ENCODE measurements at places on chromosomes 1 and 21.
A peak's percentile ranks its signal among the peaks of the same experiment; 100 is the strongest.

- H3K36me3 ChIP-seq = no peaks in the 10 kb centered on the region
- no peak overlapping the region for H3K27ac ChIP-seq
- no peaks in the 10 kb centered on the region for H3K27me3 ChIP-seq
- no peak for DNase-seq
Observed at GRCh38 chr1:220957233-220957605, 78.0 kb downstream of the HLX start.

DNA sequence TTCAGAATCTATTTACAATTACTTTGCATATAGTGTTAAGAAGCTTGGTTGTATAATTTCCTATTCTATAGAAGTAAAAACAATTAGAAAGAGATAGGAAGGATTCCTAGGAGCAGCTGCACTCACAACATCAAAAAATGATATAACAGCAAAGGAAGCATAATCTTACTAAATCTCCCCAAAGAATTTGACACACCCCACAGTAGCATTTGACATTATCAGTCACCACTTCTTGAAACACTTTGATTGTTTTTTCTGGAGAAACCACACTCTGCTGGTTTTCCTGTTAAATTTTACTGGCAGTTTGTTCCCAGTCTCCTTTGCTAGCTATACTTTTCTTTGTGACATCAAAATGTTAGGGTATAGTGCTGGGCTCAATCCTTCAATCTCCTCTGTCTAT lies 100.8 kb upstream of the KIAA1614 start:
- H3K4me1 ChIP-seq = no peaks in the 10 kb centered on the region
- H3K27ac ChIP-seq = no peak overlapping the region
- H3K36me3 ChIP-seq = peaks cover 47% of the 10 kb centered on the region
- no peak overlapping the region for H3K4me3 ChIP-seq

GRCh38 chr21:29389136-29389535 lies 90.4 kb downstream of the BACH1 start:
- H3K27ac ChIP-seq = no peak overlapping the region
- H3K27me3 ChIP-seq = no peaks in the 10 kb centered on the region
- no peaks in the 10 kb centered on the region for H3K36me3 ChIP-seq
- H3K4me1 ChIP-seq = no peaks in the 10 kb centered on the region

- no peak overlapping the region for H3K27ac ChIP-seq
- peaks cover 9% of the 10 kb centered on the region for H3K4me1 ChIP-seq
- H3K4me3 ChIP-seq = no peak overlapping the region
- H3K27me3 ChIP-seq = no peaks in the 10 kb centered on the region
- peaks cover 4% of the 10 kb centered on the region for H3K36me3 ChIP-seq
- no peak for DNase-seq
Observed at GRCh38 chr1:175252561-175252960, 60.0 kb upstream of the KIAA0040 start.

GRCh38 chr1:78843546-78843945 lies 163.0 kb downstream of the ADGRL4 start:
- no peak overlapping the region for H3K27ac ChIP-seq
- H3K4me3 ChIP-seq = no peak overlapping the region
- no peak for DNase-seq
- H3K27me3 ChIP-seq = no peaks in the 10 kb centered on the region

DNA sequence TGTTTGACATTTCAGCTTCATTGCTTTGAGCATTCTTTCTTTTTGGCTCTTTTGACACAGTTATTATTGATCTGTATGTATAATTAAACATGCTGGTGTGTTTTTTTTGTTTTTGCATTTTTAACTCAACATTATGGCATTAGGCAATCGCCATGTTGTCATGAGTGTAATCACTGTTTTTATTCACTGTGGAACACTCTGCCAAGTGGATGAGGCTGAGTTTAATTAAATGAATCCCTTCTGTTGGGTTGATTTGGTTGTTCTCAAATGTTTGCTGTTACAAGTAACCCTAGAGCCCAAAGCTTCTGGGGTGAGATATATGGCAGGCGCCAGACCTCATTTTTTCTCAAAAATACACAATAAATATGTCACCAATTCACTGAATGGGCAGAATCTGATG lies 428.1 kb downstream of the MATN1 start:
- no peak for DNase-seq
- H3K27me3 ChIP-seq = peaks cover 41% of the 10 kb centered on the region
- H3K4me3 ChIP-seq = no peak overlapping the region
- H3K36me3 ChIP-seq = no peaks in the 10 kb centered on the region
- H3K27ac ChIP-seq = no peak overlapping the region

DNA sequence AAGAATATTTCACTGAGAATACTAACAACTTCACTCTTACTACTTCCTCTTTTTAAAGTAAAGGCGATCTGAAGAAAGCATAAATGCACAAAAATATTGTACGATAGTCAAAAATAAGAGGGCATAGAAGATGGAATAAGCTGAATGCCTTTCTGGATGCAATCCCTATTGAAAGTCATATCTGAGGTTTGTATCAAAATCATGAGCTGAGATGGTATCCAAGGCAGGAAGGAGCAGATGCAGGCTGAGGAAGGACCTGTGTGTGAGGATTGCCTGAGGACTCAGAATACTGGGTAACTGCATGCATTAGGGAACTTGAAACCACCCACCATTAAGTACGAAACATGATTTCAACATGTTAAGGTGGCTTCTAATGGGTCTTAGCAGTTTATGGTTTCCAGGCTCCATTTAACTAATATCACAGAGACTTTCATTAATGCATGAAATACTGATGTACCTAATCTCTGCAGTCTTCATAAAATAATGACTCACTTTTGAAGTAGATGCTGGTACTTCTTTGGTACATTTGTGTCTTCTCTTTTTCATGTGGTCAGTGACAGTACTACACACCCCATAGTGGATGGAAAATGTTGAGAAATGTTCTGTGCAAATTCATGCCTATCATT lies 29.6 kb upstream of the RGS1 start:
- H3K27me3 ChIP-seq = no peaks in the 10 kb centered on the region
- DNase-seq = no peak
- H3K4me1 ChIP-seq = no peaks in the 10 kb centered on the region
- peak overlapping the region; percentile 53 for H3K27ac ChIP-seq
- H3K4me3 ChIP-seq = no peak overlapping the region
- H3K36me3 ChIP-seq = no peaks in the 10 kb centered on the region

DNA sequence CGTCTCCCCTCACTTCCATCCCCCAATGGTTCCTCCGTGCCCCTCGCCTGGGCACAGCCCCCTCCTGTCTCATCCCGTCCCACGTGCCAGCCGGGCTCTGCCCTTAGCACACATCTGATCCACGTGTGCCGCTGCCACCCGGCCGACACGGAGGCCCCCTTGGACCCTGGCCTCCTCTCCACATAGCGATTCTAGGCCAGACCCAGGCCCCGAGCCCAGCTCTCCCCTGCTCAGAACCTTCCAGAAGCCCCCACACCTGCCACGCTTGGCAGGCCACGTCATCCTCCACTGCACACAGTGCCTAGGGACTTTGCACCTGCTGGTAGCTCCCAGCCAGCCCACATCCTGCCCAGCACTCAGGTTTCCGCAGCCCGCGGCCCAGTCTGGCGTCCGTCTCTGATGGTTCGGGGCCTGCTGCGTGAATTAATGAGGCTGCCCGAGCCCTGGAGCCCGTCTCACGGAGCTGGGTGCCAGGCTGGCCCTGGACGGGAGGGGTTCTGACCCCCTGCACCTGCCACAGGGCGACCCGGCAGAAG lies 20.1 kb downstream of the PLCH2 start:
- no peak for DNase-seq
- no peaks in the 10 kb centered on the region for H3K36me3 ChIP-seq
- no peak overlapping the region for H3K27ac ChIP-seq
- H3K4me3 ChIP-seq = peak overlapping the region; percentile 49

DNA sequence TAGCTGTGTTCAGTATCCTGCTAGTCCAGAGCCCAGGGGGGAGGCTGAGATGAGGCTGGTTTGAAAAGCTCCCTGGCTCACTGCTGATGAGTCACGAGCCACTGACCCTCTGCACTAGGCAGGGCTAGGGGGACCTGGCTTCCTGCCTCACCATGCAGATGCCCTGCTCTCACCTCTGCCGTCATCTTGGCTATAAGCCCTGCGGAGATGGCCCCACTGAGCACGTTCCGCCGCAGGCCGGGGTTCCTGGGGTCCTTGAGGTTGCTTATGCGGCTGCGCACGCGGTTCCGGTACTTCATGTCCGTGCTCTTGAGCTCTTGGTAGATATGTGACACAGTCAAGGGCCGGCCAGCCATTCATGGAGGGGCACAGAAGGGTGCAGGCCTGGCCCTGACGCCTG lies 24.1 kb upstream of the ZNF436 start:
- no peaks in the 10 kb centered on the region for H3K4me1 ChIP-seq
- no peak for DNase-seq
- H3K4me3 ChIP-seq = no peak overlapping the region
- no peak overlapping the region for H3K27ac ChIP-seq
- H3K27me3 ChIP-seq = no peaks in the 10 kb centered on the region

GRCh38 chr1:113793878-113794834 lies 18.1 kb downstream of the RSBN1 start:
- H3K4me3 ChIP-seq = no peak overlapping the region

DNA sequence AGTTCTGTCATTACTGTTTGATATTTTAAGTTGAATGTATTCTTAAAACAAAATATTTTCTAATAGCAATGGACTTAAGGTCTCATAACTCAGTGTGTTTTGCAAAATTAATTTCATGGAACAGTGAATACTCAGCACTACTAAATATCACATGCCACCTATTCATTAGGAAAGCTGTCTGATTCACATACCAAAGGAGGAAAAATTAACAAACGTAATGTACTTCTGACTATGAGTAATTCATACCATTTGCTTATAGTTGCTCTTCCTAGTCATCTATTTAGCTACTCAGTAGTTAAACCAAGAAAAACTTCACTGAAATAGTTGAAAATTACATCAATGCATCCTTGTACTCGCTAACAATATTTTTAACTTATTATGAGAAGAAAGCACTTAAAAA lies 35.2 kb downstream of the TP53BP2 start:
- DNase-seq = no peak
- H3K27me3 ChIP-seq = no peaks in the 10 kb centered on the region
- H3K4me3 ChIP-seq = no peak overlapping the region
- H3K27ac ChIP-seq = no peak overlapping the region

DNA sequence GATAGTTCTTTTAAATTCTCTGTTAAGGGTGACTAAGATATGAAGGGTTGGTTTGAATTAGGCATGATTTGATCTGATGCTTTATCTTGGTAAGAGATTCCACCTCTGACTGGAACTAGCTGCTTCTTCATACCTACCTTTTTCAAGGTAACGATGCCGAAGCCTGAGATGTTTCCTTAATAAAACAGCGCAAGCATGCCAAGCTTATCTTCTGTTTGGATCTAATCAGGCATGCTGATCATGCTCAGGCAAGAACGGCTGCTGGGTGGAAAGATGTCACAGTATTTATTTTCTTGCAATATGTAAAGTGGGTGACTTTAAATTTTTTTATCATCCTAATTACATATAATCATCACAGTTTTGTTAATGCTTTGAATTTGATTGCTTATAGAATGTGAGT lies 148.7 kb downstream of the ADGRL2 start:
- no peaks in the 10 kb centered on the region for H3K36me3 ChIP-seq
- no peaks in the 10 kb centered on the region for H3K27me3 ChIP-seq
- no peak for DNase-seq

GRCh38 chr1:244325056-244325758 lies 126.5 kb downstream of the ADSS2 start:
- no peaks in the 10 kb centered on the region for H3K36me3 ChIP-seq
- peak; percentile 37 for DNase-seq
- H3K4me1 ChIP-seq = no peaks in the 10 kb centered on the region

GRCh38 chr1:245180496-245181157 lies 25.8 kb downstream of the KIF26B start:
- no peaks in the 10 kb centered on the region for H3K27me3 ChIP-seq
- no peak overlapping the region for H3K27ac ChIP-seq
- no peak for DNase-seq
- H3K4me3 ChIP-seq = no peak overlapping the region
- H3K4me1 ChIP-seq = peaks cover 3% of the 10 kb centered on the region

GRCh38 chr1:215569986-215570824 lies 3.1 kb downstream of the KCTD3 start:
- no peak for DNase-seq
- peaks cover 3% of the 10 kb centered on the region for H3K27me3 ChIP-seq
- H3K4me1 ChIP-seq = peaks cover 11% of the 10 kb centered on the region
- H3K4me3 ChIP-seq = no peak overlapping the region

DNA sequence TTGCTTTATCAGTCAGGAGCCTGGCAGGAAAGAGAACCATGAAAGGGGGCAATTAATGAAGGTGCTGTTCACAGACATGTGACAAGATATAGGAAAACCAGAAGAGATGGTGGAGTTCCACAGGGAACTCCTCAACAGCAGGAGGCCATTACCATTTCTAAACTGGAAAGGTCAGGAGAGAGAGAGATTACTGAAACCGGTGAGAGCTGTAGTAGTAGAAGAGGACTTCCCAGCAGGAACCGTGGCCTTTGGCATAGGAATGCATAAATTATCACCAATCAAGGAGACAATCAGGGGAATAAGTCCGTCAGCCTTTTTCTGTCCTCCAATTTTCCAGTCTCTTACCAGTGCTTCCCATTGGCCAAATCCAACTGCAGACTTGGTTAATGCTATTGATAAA lies 23.0 kb upstream of the ABCD3 start:
- no peak overlapping the region for H3K27ac ChIP-seq
- H3K4me3 ChIP-seq = no peak overlapping the region
- H3K4me1 ChIP-seq = no peaks in the 10 kb centered on the region
- peaks cover 7% of the 10 kb centered on the region for H3K27me3 ChIP-seq
- no peak for DNase-seq

DNA sequence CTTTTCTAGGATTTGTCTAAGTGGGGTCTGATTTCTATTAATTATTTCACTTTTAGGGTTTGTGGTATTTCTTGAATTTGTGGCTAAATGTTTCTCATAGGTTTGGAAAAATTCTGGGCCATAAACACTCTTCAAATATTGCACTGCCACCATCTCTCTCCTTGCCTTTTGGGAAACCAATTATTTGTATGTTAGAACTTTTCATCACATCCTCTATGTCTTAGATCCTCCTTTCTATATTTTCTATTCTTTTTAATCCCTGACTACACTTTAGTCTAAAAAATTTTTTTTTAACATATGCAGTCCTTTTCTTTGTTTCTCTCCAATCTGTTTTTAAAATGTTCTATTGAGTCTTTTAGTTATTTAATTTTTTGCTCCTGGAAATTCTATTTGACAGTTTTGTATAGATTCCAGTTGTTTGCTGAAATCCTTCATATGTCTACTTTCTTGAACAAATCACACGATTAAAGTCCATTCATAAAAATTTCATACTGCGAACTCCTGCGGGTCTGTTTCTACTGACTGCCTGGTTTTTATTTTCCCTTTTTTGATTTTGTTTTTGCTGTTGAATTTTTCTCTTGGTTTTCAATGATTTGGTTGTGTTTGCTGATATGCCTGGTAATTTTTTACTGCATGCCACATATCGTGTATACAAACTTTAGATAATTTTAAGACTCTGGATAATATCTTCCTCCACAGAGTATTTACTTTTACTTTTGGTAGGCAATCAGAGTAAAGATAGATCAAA lies 143.1 kb downstream of the COQ8A start:
- no peak overlapping the region for H3K4me3 ChIP-seq
- H3K36me3 ChIP-seq = no peaks in the 10 kb centered on the region
- peaks cover 8% of the 10 kb centered on the region for H3K27me3 ChIP-seq
- H3K4me1 ChIP-seq = no peaks in the 10 kb centered on the region
- DNase-seq = no peak

- peaks cover 32% of the 10 kb centered on the region for H3K36me3 ChIP-seq
- no peak overlapping the region for H3K4me3 ChIP-seq
- no peaks in the 10 kb centered on the region for H3K27me3 ChIP-seq
- no peak for DNase-seq
Observed at GRCh38 chr1:51442198-51442597, 76.9 kb downstream of the EPS15 start.

GRCh38 chr1:30169269-30169668 lies 554.1 kb downstream of the MATN1 start:
- no peak overlapping the region for H3K4me3 ChIP-seq
- H3K4me1 ChIP-seq = no peaks in the 10 kb centered on the region
- peaks cover 19% of the 10 kb centered on the region for H3K27me3 ChIP-seq
- no peaks in the 10 kb centered on the region for H3K36me3 ChIP-seq
- H3K27ac ChIP-seq = no peak overlapping the region
- no peak for DNase-seq
